ENCODE measurements at places on chromosomes 16 and 17. TPM values are rescaled to one million over a fixed set of nuclear protein-coding genes. Genes with fewer than 3 reads are reported as not detected.

Gene TIMP2
- total RNA-seq = 9.4 TPM

Gene PDIA2
- total RNA-seq = not detected

Gene SPATA22
- not detected for total RNA-seq

Gene C17orf50
- not detected for total RNA-seq

Gene KRT40
- not detected for total RNA-seq

Gene KRTAP4-4
- not detected for total RNA-seq

Gene TLCD3B
- 0.19 TPM for total RNA-seq

Gene GPR179
- total RNA-seq = not detected

Gene SMG1
- total RNA-seq = 129 TPM

Gene ADAM11
- 0.76 TPM for total RNA-seq

Gene ZFP1
- 12.9 TPM for total RNA-seq

Gene TMEM238L
- not detected for total RNA-seq

Gene GAST
- total RNA-seq = not detected

Gene UBN1
- 57.1 TPM for total RNA-seq

Gene FGF11
- 1.7 TPM for total RNA-seq

Gene MFSD6L
- total RNA-seq = not detected
